Non-pigmented ciliary epithelial cell (primary cell): ENCODE measurements at places on chromosomes 5 and 9.

DNA sequence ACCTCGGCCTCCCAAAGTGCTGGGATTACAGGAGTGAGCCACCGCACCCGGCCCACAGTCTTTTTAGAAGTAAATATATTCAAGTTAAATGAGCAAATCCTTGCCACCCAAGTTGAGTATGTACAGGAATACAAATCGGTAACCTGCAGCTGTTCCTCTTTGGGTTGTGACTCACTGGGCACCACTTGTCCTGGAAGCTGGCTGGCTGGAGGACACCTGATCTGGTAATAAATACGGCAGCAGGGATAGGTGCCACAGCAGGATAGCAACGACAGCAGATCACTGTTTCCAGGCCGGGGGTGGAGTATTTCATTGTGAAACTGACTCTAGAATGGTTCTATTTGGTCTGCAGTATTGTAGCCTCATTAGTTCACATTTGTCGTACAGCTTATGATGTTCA, 35.7 kb upstream of the SLC36A2 start:
- DNase-seq: no peak

GRCh38 chr5:127562252-127562651, 44.8 kb downstream of the PRRC1 start:
- DNase-seq: no peak

GRCh38 chr9:128552744-128553440, 505 bp downstream of the SPTAN1 start:
- no peak for DNase-seq

DNA sequence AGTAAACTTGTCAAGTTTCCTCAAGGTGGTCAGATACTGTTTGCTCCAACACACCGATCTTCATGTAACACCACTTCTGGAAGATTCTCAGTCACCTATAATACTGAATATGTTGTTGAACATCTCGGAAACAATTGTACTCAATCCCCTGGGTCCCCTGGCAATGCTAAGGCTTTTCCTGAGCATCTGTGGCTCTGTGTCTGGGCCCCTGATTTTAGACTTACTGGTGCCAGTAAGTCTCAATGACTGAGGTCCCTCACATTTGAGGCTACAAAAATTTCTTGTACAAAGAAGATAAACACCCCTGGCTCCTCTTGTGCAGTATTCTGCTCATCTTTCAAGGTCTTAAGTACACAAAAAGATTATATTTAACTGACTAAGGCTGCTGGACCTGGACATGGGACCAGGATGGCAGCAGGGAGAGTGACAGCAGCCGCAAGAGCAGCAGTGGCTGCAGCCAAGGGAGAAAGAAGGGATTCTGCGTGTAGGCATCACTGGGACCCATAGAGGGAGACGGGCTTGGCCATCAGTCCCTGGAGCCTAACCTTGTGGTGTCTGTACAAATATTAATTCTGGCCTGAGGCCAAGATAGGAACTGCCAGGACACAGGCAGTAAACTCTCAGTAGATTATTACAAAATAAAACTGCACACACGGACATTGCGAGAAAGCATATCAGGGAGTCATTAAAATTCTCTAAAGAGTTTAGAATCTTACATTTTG, 49.0 kb upstream of the TNPO1 start:
- no peak for DNase-seq

- DNase-seq: peak; percentile 56
These were observed 2.7 kb downstream of the BNC2 start for GRCh38 chr9:16867576-16868311.
